ENCODE measurements at places on chromosomes 12 and 14. TPM values are rescaled to one million over a fixed set of nuclear protein-coding genes. Genes with fewer than 3 reads are reported as not detected.

- H3K27me3 ChIP-seq: no peaks in the 10 kb centered on the region
- no peak for DNase-seq
- H3K4me1 ChIP-seq: peaks cover 6% of the 10 kb centered on the region
Measured at GRCh38 chr12:3247077-3247476, 169.9 kb downstream of the TSPAN9 start.

Gene LRFN5
- total RNA-seq: not detected

- peaks cover 5% of the 10 kb centered on the region for H3K4me1 ChIP-seq
- H3K27ac ChIP-seq: no peak overlapping the region
- no peak for DNase-seq
- no peaks in the 10 kb centered on the region for H3K36me3 ChIP-seq
- peaks cover 23% of the 10 kb centered on the region for H3K27me3 ChIP-seq
Measured at GRCh38 chr12:31589598-31589903, 1.4 kb downstream of the DENND5B start.

Gene PLXNC1
- 26.4 TPM for total RNA-seq

DNA sequence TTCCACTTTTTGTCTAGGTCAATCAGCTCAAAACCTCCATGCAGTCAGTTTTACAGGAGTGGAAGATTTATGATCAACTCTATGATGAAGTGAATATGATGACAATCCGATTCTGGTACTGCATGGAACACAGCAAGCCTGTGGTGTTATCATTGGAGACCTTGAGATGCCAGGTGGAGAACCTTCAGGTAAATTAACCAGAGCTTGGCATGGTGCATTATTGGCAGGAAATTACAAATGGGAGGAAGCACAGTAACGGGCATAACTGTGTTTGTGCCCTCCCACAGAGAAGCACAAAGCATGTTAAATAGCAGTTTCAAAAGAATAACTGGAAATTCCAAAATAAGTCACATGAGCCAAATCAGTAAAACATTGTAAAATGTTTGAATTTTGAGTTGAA is 135.6 kb downstream of the ESR2 start:
- peaks cover 48% of the 10 kb centered on the region for H3K36me3 ChIP-seq
- no peak for DNase-seq
- H3K4me1 ChIP-seq: no peaks in the 10 kb centered on the region
- H3K4me3 ChIP-seq: no peak overlapping the region
- H3K27ac ChIP-seq: no peak overlapping the region

DNA sequence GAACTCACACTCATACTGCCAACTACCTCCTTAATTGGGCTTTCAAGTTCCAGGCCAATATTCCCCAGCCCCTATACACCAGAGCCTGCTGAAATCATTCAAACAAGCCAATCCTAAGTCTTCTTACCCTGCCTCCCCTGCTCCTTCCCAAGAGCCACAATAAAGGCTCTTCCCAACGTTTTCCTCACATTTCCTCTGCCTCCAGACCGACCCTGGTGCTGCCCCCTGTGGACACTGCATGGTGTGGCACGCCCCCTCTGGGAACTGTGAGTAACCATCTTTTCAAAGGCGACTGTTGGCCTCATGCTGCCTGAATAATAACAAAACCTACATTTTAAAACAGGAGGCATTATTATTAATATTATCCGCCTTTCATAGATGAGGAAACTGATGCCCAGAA is 111.6 kb upstream of the NOS1 start:
- DNase-seq: no peak
- no peak overlapping the region for H3K4me3 ChIP-seq
- H3K27ac ChIP-seq: no peak overlapping the region
- H3K4me1 ChIP-seq: no peaks in the 10 kb centered on the region
- H3K36me3 ChIP-seq: no peaks in the 10 kb centered on the region
- no peaks in the 10 kb centered on the region for H3K27me3 ChIP-seq

Gene CLEC4D
- total RNA-seq: not detected

DNA sequence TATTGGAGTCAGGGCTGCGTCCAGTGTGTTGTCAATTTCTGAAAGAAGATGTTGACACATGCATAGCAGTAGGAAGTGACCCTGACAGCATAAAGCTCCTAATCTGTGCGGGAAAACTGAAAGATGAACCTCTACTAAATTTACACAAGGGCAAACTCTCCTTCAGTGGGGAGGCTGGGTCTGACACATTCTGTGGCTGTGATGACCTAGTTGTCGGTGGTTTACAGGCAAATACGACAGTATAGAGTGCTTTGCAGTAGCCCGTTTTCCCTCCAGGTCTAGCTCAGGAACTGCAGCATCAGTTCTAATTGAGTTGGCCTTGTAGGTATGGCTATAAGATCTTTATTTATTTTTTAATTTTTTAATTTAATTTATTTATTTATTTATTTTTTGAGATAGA is 14.8 kb upstream of the GABARAPL1 start:
- H3K27me3 ChIP-seq: no peaks in the 10 kb centered on the region
- no peaks in the 10 kb centered on the region for H3K4me1 ChIP-seq
- DNase-seq: no peak

- H3K27me3 ChIP-seq: no peaks in the 10 kb centered on the region
- no peak for DNase-seq
- H3K27ac ChIP-seq: no peak overlapping the region
- no peak overlapping the region for H3K4me3 ChIP-seq
- H3K36me3 ChIP-seq: no peaks in the 10 kb centered on the region
Measured at GRCh38 chr12:52059582-52060497, 8.6 kb downstream of the NR4A1 start.

DNA sequence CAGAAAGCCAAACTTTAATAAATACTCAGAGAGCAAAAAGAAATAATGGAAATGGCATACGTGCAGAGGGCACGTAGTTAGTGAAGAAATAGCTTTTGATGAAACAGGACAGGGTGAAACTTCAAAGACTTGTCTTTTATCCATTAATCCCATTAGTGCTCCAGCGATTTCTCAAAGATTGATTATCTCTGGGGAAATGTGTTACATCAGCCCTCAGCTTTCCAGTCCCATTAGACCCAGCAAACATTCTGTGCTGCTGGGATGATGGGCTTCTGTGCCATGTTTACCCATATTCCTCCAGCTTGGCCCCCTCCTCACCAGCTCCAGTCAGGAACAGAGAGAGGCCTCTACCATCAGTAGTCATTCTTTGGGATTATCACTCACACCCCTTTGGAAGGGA is 113.1 kb downstream of the CACNA1C start:
- DNase-seq: no peak
- H3K27ac ChIP-seq: no peak overlapping the region
- no peaks in the 10 kb centered on the region for H3K27me3 ChIP-seq
- H3K4me1 ChIP-seq: no peaks in the 10 kb centered on the region

DNA sequence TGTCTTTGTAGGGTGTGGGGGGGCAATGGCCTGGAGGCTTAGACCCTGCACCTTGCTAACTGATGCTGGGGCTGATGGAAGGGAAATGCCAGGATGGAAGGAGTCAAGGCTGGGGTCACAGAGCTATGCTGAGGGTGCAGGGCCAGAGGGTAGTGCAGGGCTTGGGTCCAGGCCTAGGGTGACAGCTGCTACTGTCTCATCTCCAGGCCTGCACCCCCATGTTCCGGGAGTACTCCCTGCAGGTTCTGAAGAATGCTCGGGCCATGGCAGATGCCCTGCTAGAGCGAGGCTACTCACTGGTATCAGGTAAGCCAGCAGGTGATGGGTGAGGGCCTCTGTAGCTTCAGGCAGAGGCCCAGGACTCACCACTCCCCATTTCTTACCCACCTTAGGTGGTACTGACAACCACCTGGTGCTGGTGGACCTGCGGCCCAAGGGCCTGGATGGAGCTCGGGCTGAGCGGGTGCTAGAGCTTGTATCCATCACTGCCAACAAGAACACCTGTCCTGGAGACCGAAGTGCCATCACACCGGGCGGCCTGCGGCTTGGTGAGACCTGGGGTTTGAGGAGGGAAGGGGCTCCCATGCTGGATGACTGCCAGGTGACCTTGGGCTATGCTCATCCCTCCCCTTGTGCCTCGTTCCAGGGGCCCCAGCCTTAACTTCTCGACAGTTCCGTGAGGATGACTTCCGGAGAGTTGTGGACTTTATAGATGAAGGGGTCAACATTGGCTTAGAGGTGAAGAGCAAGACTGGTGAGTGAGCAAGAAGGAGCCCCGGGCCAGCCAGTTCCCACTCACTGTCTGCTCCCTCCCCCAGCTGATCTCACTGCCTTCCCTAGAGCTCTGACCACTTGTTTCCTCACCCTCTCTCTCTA is 4.1 kb downstream of the SHMT2 start:
- no peak overlapping the region for H3K4me3 ChIP-seq
- peaks cover 70% of the 10 kb centered on the region for H3K4me1 ChIP-seq
- peaks cover 28% of the 10 kb centered on the region for H3K36me3 ChIP-seq
- no peak for DNase-seq

Gene KRT86
- not detected for total RNA-seq

GRCh38 chr12:39886106-39886505 is 219.8 kb downstream of the SLC2A13 start:
- no peaks in the 10 kb centered on the region for H3K4me1 ChIP-seq
- DNase-seq: no peak
- no peak overlapping the region for H3K27ac ChIP-seq
- H3K4me3 ChIP-seq: no peak overlapping the region

Gene ADAMTS20
- not detected for total RNA-seq

Gene DYRK4
- 15.6 TPM for total RNA-seq

- no peaks in the 10 kb centered on the region for H3K4me1 ChIP-seq
- DNase-seq: no peak
- no peaks in the 10 kb centered on the region for H3K27me3 ChIP-seq
- H3K4me3 ChIP-seq: no peak overlapping the region
- H3K27ac ChIP-seq: no peak overlapping the region
- H3K36me3 ChIP-seq: no peaks in the 10 kb centered on the region
Measured at GRCh38 chr12:54230555-54230954, 41.8 kb upstream of the SMUG1 start.

DNA sequence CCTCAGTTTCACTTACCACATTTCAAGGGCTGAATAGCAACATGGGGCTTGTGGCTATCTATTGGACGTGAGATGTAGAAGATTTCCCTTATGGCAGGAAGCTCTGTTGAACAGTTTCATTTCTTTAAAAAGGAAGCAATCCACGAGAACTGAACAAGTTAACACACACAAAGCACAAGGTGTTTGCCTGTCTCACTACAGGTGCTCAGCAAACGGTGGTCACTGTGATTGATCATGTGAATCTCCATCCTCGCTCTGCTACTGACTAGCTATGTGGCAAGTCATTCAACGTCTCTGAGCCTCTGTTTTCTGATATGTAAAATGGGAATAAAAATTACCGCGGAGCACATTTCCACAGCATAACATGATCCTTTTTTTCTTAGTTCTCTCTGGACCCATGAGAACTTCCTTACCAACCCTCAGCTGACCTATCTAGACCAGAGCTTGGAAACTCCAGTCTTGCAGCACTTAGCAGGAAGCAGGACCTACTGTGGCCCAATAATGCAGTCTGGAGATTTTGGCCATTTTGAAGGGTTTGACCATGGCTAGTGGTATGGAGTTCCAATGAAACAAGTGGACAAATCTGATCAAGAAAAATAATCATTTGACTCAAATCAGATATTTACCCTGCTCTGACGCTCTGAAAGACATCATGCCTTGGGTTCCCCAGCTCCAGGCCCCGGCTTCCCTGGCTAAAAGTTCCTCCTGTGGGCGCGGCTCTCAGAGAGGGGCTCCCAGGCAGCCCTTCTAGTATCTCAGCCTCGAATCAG is 278.8 kb downstream of the ZFP36L1 start:
- no peak overlapping the region for H3K27ac ChIP-seq
- DNase-seq: no peak
- H3K36me3 ChIP-seq: no peaks in the 10 kb centered on the region
- H3K4me3 ChIP-seq: no peak overlapping the region
- no peaks in the 10 kb centered on the region for H3K27me3 ChIP-seq
- peaks cover 25% of the 10 kb centered on the region for H3K4me1 ChIP-seq

DNA sequence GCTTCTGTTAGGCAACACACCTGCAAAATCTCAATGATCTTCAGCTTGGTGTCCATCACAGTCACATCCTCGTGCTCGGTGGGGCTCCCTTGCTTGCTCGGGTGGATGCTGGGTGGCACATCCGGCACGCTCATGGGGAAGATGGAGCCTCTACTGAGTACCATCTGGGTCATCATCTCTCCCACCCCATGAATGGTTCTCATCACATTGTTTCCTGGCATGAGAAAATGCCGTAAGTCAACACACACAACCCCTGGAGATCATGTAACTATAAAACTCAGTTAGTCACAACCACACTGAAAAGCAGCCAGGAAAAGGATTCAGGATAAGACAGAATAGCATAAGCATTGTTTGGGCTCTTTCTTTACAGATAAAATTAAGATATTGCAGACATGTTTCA is 201.1 kb downstream of the ITPR2 start:
- H3K4me1 ChIP-seq: no peaks in the 10 kb centered on the region
- H3K27me3 ChIP-seq: no peaks in the 10 kb centered on the region
- no peak for DNase-seq
- peaks cover 4% of the 10 kb centered on the region for H3K36me3 ChIP-seq
- no peak overlapping the region for H3K4me3 ChIP-seq

DNA sequence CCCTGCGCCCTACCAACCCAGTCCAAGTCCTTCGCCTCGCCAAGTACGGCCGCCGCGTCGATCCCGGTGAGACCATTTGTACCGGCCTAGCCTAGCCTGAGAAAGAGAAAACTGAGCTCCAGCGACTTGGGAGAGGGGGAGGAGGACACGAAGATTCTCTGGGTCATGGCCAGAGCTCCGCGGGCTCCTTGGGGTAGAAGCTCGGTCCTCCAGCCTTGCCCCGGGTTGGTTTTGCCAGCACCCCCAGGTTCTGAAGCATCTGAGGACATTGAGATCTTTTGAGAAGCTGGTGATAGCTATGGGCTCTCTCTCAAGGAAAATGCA is 7.3 kb downstream of the LHX5 start:
- DNase-seq: no peak
- H3K4me3 ChIP-seq: no peak overlapping the region
- no peaks in the 10 kb centered on the region for H3K36me3 ChIP-seq
- H3K4me1 ChIP-seq: peaks cover 36% of the 10 kb centered on the region

- peaks cover 34% of the 10 kb centered on the region for H3K27me3 ChIP-seq
- H3K4me3 ChIP-seq: no peak overlapping the region
- no peak overlapping the region for H3K27ac ChIP-seq
- peaks cover 37% of the 10 kb centered on the region for H3K4me1 ChIP-seq
Measured at GRCh38 chr12:1531654-1532374, 62.6 kb downstream of the FBXL14 start.

All from CD4-positive, alpha-beta memory T cell (primary cell).